Inflammatory macrophage treated with lipopolysaccharide for 1 hour (primary cell): ENCODE measurements at places on chromosomes 1 and 21.
A peak's percentile ranks its signal among the peaks of the same experiment; 100 is the strongest.

- DNase-seq: no peak
These were observed 1455.6 kb downstream of the BRINP3 start for GRCh38 chr1:189022015-189022414.

GRCh38 chr1:59691261-59691660 is 123.5 kb upstream of the HOOK1 start:
- DNase-seq: no peak

DNA sequence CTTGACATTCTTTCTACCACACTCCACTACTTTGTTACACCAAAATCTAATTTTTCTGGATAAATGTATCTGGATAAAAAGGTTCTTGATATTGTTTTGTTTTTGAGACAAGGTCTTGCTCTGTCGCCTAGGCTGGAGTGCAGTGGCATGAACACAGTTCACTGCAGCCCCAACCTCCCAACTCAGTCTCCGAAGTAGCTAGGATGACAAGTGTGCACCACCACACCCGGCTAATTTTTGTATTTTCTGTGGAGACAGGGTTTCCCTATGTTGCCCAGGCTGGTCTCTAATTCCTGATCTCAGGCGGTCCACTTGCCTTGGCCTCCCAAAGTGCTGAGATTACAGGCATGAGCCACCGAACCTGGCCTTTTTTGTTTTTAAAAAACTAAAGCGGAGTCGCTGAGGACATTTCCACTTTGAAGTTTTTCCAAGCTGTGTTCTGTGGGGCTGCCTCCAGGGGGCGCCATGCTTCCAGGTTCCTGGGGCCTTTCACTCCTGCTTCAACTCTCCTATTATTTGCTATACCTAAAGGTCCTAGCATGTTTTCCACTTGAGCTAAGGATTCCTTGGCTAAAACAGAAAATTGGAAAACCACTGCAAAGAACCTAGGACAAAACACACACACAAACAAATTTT is 14.1 kb upstream of the NCMAP start:
- DNase-seq: peak; percentile 54

GRCh38 chr1:183609759-183610452 is 19.6 kb upstream of the NCF2 start:
- no peak for DNase-seq

- DNase-seq: no peak
These were observed 42.7 kb downstream of the ITSN1 start for GRCh38 chr21:33684923-33685560.

DNA sequence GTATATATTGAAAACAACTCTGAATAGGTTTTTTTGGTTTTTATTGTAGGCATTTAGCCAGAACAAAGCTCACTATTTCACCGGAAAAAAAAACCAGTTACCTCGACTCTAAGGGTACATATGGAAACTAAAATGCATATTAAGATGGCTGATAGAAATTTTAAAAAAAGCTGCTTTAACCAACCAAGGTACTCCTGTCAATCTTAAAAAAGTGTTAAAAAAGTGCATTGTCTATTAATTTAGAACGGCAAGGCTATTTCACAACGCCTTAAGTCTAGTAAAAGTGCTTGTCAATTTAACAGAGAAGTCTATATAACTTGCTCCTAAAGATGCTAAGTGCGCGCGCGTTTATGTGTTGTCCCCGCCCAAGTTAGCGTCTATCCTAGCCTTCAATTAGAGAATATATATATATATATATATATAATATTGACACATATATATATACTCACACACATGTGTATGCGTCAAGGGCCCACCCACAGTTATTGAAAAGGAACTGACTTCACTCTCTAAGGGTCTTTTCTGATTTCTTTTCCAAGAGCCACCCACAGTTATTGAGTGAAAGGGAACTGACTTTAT is 934 bp downstream of the ASPM start:
- DNase-seq: peak; percentile 3

- DNase-seq: no peak
These were observed 34.5 kb downstream of the EPS15 start for GRCh38 chr1:51484591-51484990.

DNA sequence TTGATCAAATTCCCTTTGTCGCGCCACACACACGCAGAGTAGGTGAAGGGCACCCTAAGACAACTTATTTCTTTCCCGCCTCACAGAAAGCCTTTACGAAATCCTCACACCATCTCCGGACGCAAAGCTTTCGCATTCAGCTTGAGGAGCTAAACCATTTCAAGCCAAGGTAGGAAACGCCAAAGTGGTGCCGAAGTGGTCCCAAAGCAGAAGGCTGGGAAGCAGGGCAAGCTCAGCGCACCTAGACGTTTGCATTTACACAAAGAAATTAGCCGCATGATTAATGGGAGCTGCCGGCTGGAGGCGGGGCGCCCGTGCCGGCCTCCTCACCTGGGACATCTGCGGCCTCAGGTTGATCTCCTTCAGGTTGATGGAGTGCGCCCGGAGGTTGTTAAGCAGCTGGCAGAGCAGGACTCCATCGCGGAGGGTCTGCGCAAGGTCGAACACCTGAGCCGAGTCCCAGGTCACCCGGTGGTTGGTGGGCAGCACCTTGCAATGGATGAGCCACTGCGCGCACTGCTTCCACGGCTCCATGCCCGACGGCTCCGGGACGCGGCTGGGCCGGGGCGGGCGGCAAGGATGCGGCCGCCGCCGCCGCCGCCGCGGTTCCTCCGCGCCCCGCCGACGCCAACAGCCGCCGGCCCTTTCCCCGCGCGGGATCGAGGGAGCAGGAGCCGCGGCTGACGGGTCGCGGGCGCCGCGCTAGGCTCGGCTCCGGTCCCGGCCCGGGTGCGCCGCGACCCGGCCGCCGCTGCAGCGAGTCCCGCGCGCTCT is 457 bp downstream of the VAV3 start:
- DNase-seq: no peak

GRCh38 chr1:179637211-179637860 is 45.7 kb downstream of the TDRD5 start:
- DNase-seq: no peak

- DNase-seq: no peak
These were observed 11.6 kb upstream of the NCMAP start for GRCh38 chr1:24544239-24544638.

DNA sequence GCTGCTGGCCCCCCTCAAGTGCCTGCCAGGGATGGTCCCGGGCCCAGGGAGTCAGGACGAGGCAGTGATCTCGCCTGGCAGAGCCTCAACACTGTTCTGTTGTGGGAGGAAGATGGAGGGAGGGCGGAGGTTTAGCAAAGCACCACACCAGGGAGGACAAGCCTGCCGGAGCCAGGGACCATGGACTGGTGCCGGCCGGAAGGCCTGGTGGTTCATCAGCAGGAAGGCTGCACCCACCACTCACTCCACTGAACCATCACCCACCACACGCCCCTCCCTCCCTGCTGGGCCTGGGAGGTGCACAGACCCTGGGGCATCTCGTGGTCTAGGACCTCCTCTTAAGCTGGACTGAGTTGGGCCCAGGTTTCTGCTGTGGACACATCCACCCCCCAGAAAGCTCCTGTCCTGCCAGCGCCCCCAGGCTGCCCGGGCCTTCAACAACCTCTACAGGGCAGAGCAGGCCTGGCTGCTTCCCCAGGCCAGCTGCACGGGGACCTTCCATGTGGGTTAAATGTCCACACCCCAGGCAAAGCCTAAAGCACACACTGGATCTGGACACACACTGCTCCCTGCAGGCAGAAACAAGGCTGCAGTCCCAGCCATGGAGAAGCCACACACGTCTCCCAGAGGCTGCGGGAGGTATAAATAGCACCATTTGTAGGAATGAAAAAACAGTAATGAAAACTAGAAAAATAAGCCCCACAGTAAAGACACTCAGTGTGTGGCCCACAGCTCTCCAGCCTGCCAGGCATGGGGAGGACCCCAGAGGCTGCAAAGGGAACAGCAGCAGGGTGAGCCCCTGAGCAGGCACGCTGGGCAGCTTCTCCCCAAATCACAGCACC is 10.4 kb upstream of the TMEM240 start:
- no peak for DNase-seq

GRCh38 chr21:38798081-38798480 is 7.6 kb upstream of the ETS2 start:
- no peak for DNase-seq

- DNase-seq: no peak
These were observed 6.0 kb upstream of the PALMD start for GRCh38 chr1:99639945-99640344.

- no peak for DNase-seq
These were observed 38.1 kb downstream of the CD160 start for GRCh38 chr1:145757420-145757819.

DNA sequence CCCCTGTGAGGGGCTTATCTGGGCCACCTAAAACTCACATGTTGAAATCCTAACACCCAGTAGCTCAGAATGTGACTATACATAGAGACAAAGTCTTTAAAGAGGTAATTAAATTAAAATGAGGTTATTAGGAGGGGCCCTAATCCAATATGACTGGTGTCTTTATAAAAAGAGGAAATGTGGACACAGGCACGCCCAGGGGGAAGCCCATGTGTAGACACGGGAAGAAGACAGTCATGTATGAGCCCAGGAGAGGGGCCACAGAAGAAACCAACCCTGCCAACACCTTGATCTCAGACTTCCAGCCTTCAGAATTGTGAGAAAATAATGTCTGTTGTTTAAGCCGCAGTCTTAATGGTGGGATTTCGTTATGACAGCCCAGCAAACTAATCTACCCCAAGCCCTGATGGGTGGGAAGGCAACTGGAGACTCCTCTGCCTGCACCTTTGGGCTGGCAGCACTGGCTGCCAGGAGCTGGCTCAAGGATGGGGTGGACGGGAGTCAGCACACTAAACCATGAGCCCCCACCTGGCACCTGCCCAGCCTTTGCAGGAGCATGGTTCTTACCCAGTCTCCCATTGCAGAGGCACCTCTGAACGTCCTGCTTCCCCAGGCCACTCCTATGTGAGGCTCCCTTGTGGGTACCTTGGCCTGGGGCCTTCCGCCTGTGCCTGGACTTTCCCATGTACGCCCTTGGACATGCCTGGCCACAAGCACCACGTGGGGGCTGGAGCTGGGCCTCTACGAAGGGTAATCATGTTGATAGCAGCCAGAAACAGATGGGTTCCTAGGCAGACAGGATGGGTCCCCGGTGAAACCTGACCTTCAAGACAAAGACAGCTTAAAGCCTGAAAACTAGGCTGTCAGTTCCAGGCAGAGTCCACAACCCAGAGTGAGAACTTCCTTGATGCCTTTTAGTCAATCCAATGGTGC is 57.1 kb upstream of the DMRTB1 start:
- peak; percentile 46 for DNase-seq

DNA sequence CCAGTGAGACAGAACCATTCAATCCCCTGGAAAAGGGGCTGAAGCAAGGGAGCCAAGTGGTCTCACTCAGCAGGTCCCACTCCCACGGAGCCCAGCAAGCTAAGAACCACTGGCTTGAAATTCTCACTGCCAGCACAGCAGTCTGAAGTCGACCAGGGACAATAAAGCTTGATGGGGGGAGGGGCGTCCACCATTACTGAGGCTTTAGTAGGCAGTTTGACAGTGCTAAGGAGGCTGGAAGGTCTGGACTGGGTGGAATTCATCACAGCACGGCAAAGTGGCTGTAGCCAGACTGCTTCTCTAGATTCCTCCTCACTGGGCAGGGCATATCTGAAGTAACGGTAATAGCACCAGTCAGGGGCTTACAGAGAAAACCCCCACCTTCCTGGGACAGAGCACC is 105.4 kb upstream of the GORAB start:
- no peak for DNase-seq

DNA sequence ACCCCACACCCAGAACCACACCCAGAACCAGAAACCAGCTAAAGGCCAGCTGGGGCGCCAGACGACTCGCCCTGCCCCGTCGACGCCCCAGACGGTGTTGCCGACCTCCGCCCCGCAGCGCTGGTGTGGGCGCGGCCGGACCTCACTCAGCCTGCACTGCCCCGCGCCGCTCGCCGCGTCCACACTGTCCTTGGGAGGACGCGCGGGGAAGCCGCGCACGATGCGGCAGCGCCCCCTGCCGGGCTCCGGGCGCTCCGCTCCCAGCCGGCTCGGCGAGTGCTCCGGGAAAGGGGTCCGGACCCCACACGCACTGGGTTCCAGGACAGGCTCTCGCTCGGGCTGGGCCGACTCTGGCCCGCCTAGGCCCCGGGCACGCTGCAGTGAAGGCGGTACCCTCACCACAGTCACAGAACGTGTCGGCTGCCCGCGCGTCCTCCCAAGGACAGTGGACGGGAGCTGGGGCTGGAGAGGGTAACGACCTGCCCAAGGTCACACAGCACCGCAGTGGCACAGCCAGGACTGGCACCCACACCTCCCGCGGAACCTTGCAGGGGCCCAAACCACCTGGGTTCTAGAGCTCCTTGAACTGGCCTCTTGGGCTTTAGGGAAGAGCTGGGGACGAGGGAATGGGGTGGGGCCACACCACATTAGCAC is 90.2 kb downstream of the DMRTA2 start:
- DNase-seq: peak; percentile 69

DNA sequence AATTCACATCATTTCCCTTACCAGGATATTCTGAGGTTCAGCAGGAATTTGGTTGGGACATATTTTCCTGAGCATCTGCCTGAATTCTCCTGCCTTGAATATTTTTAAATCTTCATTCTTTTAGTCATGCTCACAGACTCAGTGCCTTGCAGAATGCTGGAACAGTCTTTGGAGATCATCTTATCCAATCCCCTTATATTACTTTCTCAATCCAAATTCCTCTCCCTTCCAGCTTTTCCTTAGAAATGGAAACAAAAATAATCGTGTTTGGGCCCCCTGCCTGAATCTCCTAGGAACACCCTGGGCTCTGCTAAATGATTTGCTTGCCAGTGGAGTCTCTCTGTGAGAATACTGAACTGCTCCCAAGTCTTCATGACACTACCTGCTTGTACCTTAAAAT is 38.4 kb downstream of the LHX8 start:
- no peak for DNase-seq

DNA sequence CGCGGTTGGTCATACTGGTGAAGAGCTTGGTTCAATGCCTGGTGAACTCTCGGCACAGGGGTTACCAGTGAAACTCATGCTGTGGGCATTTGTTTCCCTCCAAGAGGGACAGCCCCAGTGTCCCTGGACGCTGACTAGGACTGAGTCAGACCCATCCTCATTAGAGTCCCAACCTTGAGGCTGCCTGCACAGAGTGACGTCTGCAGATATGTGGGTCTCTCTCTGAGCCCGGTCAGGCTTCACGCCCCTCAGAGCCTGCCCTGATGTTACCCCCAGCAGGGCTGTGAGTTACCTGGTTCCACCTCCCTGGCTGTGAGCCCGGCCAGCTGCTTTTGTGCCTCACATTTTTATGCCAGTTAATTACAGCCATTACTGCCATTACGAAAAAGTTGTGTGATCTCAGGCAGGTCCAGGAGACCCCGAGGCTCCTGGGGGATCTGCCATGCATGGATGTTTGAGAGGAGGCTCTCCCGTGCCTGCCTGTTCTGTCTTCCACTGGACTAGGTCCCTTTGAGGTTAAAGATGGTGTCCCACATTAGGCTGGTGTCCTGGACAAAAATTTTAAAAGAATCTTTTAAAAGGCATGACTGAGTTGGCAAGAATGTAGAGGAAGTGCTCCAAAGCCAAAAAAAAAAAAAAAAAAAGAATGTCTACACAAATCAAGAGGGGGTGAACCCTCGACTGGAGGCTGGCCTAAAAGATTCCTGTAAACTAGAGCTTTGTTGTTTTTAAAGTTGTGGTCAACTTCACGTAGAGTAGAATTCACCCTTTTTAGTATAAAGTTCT is 36.6 kb upstream of the PADI1 start:
- DNase-seq: no peak

GRCh38 chr1:199585392-199585791 is 442.1 kb upstream of the NR5A2 start:
- peak; percentile 25 for DNase-seq

GRCh38 chr1:19096036-19096833 is 113.8 kb downstream of the UBR4 start:
- DNase-seq: no peak

- DNase-seq: no peak
These were observed 92.3 kb downstream of the ROR1 start for GRCh38 chr1:63866084-63866483.
